ENCODE measurements at places on chromosomes 16 and 17. TPM values are rescaled to one million over a fixed set of nuclear protein-coding genes. Genes with fewer than 3 reads are reported as not detected.

Gene WNT3
- total RNA-seq: 0.52 TPM

Gene CDH3
- total RNA-seq: not detected

Gene GINS2
- total RNA-seq: 0.55 TPM

Gene CD300LB
- 2.3 TPM for total RNA-seq

Gene OR1F1
- total RNA-seq: not detected

Gene CSF3
- not detected for total RNA-seq

Gene VASN
- 15.2 TPM for total RNA-seq

Gene CCL16
- not detected for total RNA-seq

Gene FOXO3B
- 0.35 TPM for total RNA-seq

Gene KLHL36
- 57.3 TPM for total RNA-seq

Gene NSMCE1
- total RNA-seq: 29.6 TPM
